ENCODE measurements at places on chromosomes 2 and 18.

GRCh38 chr2:60652832-60653340 lies 99.4 kb upstream of the BCL11A start:
- no peak for DNase-seq

DNA sequence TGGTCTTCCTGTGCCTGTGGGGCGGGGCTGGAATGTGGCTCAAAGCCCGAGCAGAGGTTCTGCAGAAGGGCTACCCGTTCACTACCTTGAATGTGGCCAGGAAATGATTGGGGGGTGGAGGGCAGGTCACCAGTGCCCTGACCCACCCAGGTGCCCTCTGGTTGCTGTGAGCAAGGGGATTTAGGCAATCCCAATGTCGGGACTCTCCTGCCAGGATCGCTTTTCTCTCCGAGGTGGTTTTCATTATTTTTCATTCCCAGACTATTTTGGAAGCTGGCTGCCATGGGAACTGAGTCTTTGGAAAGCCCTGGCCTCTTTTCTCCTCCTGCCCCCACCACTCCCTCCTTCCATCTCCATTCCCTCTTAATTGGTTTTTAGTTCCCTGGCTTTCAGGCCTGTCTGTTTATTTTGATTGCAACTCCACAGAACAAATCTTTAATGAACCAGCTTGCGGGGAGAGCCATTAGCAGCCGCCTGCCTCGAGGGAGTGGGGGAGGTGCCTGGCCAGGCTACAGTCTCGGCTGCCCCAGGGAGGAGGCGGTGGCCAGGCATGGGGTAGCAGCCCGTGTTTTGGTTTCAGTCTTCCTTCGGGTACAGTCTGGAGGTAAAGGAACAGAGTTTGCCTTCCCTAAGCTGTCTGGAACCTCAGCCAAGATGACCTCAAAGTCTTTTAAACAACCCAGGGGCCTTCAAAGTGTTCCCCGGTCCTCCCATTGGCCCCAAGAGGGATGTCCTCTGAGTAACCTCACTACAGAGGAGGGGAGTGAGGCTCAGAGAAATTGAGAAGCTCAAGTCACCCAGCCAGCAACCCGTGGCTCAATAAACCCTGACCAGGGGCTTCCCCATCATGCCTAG lies 114.4 kb upstream of the HAAO start:
- no peak for DNase-seq

DNA sequence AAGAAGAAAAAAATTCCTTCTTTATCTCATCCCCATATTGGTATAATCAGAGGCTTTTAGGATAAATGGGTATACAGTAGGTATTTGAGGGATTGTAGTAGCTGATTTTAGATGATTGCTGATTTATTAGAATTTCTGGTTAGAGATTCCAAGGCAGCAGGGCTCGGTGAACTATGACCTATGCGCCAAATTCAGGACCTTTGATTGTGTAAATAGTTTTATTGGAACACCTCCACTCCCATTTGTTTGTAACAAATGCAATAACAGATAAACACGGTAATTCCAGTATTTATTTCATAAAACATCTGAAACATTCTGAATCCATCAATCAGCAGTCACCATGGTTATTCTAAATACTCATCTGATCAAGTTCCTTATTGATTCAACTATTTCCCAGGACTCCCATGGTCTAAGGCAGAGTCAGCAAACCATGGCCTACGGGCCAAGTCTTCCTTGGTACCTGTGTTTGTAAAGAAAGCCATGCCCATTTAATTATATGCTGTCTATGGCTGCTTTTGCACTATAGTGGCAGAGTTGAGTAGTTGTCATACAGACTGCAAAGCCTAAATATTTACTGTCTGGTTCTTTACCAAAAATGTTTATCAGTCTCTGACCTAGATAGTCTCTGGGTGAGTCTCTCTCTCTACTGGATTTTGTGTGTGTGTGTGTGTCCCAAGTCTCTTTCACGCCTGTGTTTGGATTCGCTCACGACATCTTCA lies 4.3 kb downstream of the MGAT5 start:
- DNase-seq, result no peak

DNA sequence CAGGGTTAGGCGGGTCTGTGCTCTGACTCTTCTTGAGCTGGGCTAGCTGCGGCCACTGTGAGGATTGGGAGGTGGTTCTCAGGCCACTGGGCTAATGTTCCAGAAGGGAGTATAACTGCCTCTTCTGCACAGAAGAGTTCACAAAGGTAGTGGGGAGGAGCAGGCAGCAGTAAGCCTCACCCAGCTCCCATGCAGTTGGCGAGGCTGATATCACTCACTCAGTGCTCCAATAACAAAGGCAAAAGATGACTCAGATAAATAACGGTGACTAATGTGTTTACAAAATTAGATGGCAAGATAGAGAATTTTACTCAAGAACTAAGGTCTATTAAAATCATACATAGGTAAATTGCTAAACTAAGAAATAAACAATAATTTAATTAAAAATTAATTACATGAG lies 174.2 kb upstream of the TMEM200C start:
- no peak for DNase-seq

GRCh38 chr2:151975460-151976414 lies 123.1 kb downstream of the CACNB4 start:
- no peak for DNase-seq

DNA sequence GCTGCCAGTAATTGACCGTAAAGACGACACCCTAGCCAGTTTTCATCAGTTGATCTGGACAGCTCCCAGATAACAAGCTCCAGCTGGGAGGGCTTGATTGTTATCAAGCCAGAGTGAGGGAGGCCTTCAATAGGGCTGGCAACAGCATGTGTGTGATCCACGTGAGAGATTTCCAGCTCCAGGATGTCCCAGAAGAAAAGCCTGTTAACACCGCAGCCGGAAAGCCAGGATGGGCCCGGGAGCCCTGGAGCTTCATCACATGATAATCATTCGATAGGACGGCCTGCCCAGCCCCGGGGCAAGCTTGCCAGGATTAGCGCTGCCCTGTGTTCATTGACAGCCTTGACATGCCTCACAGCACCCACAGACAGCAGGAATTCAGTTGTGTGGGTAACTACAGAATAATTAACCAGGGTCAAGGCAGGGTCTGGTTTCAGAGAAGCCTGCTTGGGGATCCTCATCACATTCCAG lies 182.5 kb downstream of the C1D start:
- DNase-seq, result peak; percentile 71

- DNase-seq, result peak; percentile 65
Measured at GRCh38 chr2:151478011-151478410, 68.3 kb downstream of the RIF1 start.

DNA sequence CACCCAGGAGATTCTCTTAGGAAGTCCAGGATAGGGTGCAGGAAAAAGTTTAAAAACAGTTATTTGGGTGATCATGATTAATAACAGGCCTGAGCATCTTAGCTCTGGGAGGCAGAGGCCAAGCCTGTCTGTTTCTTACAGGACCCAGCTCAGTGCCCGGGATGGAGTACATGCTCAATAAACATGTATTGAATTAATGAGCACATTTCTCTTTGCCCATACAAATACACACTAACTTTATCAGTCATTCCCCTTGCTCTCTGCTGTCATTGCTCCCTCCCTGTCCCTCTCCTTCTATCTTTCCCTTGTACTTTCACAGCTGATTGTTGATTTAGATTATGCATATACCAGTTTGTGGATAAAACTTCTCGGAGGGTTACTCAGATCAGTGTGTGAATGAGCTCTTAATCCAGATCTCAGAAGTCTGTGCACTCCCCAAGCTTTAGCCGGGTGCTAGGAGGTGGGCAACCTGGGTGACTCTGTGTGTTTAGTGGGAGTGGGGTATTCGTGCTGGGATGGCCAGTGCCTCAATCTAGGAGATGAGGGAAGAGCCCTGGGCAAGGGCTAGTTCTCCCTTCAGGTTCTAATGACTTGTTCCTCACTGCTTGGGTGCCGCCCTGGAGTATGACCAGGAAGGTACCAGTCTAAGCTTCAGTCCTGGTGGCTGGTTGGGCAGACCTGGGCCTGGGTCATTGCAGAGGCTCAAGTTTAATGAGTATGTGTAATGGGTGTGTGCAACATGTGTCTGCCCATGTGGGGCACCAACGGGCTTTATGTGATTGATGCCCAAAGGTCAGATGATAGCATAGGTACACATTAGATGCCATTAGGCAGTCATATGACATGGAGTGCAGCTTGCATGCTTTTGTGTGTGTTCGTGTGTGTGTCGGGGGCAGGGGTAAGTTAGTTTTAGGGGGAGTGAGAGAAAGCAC lies 10.6 kb downstream of the EMX1 start:
- no peak for DNase-seq

GRCh38 chr2:200625958-200626363 lies 40.1 kb downstream of the AOX1 start:
- no peak for DNase-seq

- peak; percentile 28 for DNase-seq
Measured at GRCh38 chr2:109644571-109645275, 30.6 kb downstream of the SOWAHC start.

DNA sequence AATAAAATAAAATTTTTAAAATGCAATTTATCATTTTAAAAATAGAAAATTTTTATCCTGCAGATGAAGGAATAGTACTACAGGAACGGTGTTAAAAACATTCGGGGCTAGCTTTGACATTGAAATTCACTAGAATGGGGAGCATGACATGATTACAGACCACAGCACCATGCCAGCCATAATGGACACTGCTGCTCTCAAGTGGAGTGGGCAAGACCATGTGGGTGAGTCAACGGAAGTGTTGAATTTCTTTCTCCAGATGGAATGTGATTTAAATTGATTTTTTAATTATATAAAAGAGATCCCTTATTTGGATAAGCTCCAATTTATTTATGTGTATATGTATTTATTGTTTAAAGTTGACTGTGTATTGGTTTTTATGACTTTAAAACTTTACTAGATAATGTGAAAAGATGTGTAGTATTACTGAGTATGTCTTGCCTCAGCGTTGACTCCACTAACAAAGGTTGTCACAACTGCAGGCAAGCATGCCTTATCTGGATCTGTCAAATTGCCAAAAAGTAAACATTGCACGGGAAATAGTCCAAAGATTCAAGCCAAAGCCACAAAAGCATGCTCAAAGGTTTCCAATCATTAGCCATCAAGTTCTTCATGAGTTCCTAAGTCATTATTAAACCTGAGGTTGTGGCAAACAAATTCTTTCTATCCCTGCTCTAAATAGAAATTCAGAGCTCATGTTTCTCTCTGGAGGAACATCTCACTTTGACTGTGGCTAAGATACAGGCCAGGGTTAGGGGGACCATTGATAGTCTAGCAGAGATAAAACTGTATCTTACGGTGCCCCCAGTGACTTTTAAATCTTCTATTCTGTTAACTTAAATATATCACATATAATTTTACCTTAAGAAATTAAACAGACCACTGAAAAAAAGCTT lies 536.9 kb downstream of the TMX3 start:
- DNase-seq, result peak; percentile 55

DNA sequence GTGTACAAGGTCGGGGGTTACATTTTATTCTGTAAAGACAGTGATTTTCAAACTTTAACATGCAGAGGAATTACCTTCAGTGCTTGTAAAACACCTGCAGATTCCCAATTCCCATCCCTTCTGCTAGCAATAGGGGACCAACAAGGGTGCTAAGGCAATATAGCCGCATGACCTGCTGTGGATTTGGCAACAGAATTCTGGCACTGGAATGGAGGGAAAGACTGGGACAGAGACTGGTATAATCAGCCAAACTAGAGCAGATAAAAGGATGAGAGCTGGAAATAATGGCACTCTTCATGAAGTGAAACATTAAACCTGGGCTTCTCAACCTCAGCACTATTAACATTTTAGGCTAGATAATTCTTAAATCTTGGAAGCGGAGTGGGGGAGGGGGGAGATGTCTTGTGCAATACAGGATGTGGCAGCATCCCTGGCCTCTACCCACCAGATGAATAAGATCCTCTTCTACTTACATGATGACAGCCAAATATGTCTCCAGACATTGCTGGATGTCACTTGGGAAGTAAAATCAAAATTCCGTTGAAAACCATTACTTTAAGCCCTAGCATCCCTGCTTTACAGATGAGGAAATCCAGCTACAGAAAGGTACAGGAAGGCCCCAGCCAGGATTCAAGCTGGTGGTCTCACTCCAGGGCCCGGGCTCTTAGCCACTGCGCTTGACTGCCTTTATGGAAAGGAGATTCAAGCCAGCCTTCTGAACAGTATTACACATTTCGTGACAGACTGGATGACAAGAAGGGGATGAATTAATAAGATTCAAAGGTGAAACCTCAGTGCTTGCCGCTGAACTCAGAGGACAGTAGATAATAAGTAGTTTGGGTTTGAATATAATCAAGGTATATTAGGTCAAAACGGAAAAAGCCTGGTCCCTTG lies 1.7 kb downstream of the EVA1A start:
- DNase-seq, result no peak

DNA sequence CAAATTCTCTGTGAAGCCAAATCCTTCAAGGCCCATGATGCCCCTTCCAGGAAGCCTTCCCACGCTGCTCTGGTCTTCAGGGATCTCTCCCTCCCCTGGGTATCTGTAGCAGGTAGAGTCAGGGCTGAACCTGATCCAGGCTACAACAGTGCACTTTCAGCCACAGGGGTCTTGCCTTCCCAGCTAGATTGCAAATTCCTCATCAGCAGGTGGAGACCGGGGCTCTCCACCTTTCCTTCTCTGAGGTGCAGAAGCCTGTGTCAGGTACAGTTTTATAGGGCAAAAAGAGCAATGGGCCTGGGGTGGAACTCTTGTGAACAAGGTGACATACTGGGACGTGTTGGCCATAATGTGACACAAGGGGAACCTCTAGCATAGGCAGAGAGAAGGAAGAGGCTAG lies 312.9 kb downstream of the MYCN start:
- no peak for DNase-seq

DNA sequence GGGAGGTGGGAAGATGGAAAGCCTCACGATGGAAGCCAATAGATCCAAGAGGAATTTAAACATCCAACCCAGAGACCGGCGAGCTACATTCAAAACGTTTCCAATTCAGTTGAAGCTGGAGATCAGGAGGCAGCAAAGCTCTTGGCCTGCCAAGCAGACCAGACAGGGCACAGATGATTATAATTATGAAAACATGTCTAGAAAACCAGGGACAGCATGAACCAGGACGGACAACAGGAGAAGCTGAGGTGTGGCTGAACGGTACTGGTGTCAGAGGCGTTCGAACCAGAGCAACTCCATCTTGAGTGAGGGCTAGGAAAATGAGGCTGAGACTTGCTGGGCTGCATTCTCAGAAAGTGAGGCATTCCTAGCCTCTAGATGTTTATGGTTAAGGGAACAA lies 102.2 kb upstream of the CCDC150 start:
- no peak for DNase-seq

DNA sequence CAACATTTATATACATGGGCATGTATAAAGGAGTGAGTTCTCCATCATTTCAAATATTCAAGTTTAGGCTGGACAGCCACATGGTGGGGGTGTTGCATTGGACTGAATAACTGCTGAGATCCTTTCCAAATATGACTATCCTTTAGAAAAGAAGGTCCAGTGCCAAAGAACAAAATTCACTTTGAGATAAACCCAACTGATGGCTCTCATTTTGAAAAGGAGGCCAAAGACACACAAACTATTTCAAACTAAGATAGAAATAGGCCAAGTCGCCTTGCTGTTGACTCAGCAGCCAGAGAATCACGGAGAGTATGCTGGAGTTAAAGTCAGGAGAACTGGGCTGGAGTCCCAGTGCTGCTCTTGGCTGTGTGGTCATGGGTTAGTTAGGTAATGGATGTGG lies 204.5 kb upstream of the LRATD1 start:
- DNase-seq, result peak; percentile 30

Data from epithelial cell of esophagus (primary cell).